ENCODE measurements at places on chromosomes 3 and 15. TPM values are rescaled to one million over a fixed set of nuclear protein-coding genes. Genes with fewer than 3 reads are reported as not detected.

- no peaks in the 10 kb centered on the region for H3K27me3 ChIP-seq
- no peak for DNase-seq
- no peaks in the 10 kb centered on the region for H3K36me3 ChIP-seq
- peaks cover 17% of the 10 kb centered on the region for H3K4me1 ChIP-seq
Measured at GRCh38 chr15:96087180-96087884, 243.2 kb upstream of the NR2F2 start.

CCDC39 gene
- not detected for total RNA-seq

IL16 gene
- total RNA-seq, result 0.18 TPM

- no peak for DNase-seq
- H3K27me3 ChIP-seq, result no peaks in the 10 kb centered on the region
- H3K36me3 ChIP-seq, result no peaks in the 10 kb centered on the region
- no peak overlapping the region for H3K4me3 ChIP-seq
- H3K4me1 ChIP-seq, result no peaks in the 10 kb centered on the region
Measured at GRCh38 chr3:156497326-156497725, 57.6 kb downstream of the SSR3 start.

CAND2 gene
- total RNA-seq, result 4.9 TPM

GRCh38 chr3:126494204-126494969 is 18.7 kb upstream of the ZXDC start:
- H3K27ac ChIP-seq, result no peak overlapping the region
- H3K36me3 ChIP-seq, result no peaks in the 10 kb centered on the region

DNA sequence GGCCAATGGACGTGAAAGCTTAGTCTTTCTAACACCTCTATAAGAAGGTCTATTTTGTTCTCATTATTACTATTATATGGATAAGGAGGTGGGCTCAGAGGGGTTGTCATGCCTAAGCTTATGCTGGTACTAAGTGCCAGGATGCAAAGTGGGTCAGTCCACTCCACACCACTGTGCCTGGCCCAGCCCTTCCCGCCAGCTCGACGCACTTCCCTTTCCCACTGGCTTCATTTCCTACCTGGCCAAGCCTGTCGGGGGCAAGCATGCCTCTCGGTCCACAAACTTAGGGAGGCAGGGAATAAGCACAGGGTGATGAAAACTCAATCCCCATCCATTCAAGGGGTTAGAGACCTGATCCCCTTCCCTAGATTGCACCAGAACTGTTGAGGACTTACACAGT is 5.9 kb upstream of the SYNM start:
- H3K27me3 ChIP-seq, result no peaks in the 10 kb centered on the region
- H3K27ac ChIP-seq, result no peak overlapping the region
- DNase-seq, result no peak
- no peak overlapping the region for H3K4me3 ChIP-seq
- no peaks in the 10 kb centered on the region for H3K36me3 ChIP-seq
- peaks cover 20% of the 10 kb centered on the region for H3K4me1 ChIP-seq

USP50 gene
- not detected for total RNA-seq

- H3K27me3 ChIP-seq, result no peaks in the 10 kb centered on the region
- DNase-seq, result no peak
- no peaks in the 10 kb centered on the region for H3K4me1 ChIP-seq
- H3K27ac ChIP-seq, result no peak overlapping the region
- H3K4me3 ChIP-seq, result no peak overlapping the region
- H3K36me3 ChIP-seq, result no peaks in the 10 kb centered on the region
Measured at GRCh38 chr3:41277790-41278465, 78.6 kb downstream of the CTNNB1 start.

- no peaks in the 10 kb centered on the region for H3K4me1 ChIP-seq
- H3K4me3 ChIP-seq, result no peak overlapping the region
- no peaks in the 10 kb centered on the region for H3K36me3 ChIP-seq
- no peak overlapping the region for H3K27ac ChIP-seq
- DNase-seq, result no peak
- no peaks in the 10 kb centered on the region for H3K27me3 ChIP-seq
Measured at GRCh38 chr3:74808506-74809275, 194.2 kb upstream of the CNTN3 start.

DNA sequence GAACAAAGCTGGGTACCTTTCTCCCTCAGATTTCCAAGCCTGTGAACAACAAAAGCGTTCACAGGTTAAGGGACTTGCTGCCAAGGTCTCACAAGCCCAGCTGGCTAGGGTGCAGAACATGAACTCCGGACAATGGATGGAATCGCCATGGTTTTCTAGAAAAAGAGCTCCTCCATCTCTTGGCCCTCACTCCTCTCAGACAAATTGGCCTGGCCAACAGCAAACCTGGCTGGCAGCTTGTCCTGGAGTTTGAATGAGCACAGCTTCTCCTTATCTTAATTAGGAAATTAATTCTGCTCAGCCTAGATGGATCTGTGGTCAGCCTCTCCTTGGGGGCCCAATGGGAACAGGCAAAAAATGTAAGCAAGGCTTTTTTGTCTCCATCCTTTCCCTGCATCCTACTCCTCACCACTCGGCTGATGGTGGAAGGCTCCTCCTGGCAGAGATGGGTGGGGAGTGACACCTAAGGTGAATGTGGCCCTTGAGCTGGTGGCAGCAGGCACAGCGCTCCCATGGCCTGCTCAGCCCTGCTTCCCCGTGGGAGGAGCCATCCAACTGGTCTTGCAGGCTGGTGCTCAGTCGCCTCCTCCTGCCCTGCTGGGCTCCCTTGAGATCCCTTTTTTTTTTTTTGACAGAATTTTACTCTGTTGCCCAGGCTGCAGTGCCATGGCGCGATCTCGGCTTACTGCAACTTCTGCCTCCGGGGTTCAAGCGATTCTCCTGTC is 5.8 kb downstream of the KLHL25 start:
- no peak for DNase-seq
- no peaks in the 10 kb centered on the region for H3K36me3 ChIP-seq
- peaks cover 18% of the 10 kb centered on the region for H3K4me1 ChIP-seq

DNA sequence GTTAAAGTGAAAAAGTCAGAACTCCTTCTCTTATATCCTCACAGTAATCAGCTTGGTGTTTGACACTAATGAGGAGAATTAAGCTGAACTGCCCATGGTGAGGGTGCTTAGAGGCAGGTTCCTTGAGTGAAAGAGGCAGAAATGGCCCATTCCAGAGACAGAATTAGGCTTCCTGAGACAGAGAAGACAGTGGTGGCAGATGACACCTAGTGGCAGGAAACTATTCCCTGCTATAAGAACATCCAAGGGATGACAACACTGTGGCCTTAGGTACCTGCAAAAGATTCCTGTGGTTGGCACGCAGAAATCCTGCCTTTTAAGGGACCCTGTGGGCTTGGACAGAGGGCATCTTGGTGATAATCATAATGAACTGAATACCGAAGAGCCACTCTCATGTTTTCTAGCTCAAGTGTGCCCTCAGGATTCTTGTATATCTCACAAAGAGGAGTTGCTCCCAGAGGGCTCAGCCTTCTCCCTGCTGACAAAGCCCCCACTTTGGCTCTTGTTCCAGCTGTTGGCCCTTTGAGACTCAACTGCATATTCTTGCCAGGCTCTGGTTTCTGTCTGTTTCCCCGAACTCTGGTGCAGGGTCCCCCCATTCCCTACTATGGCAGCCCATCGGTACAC is 56.0 kb downstream of the KBTBD12 start:
- H3K4me3 ChIP-seq, result no peak overlapping the region
- 0 out of 2 replicates have a peak, but pooled peaks cover 4% of the 10 kb centered on the region for H3K27me3 ChIP-seq
- H3K36me3 ChIP-seq, result no peaks in the 10 kb centered on the region
- no peaks in the 10 kb centered on the region for H3K4me1 ChIP-seq
- DNase-seq, result peak; percentile 76

TGM5 gene
- total RNA-seq, result not detected

SST gene
- not detected for total RNA-seq

DNA sequence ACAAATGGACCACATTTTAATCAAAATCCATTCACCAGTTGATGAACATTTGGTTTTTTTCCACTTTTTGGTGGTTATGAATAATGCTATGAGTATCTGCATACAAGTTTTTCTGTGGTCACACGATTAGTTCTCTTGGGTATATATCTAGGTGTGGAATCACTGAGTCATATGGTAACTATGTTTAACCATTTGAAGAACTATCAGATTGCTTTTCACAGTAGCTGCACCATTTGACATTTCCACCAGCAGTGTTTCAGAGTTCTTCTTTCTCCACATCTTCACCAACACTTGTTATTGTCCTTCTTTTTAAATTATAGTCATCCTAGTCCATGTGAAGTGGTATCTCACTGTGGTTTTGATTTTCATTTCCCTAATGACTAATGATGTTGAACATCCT is 33.3 kb upstream of the ATG7 start:
- H3K27me3 ChIP-seq, result no peaks in the 10 kb centered on the region
- no peak overlapping the region for H3K27ac ChIP-seq
- no peak overlapping the region for H3K4me3 ChIP-seq
- H3K36me3 ChIP-seq, result no peaks in the 10 kb centered on the region

GRCh38 chr3:48507256-48508061 is 3.5 kb upstream of the SHISA5 start:
- DNase-seq, result peak; percentile 94
- H3K27ac ChIP-seq, result no peak overlapping the region
- no peak overlapping the region for H3K4me3 ChIP-seq
- no peaks in the 10 kb centered on the region for H3K27me3 ChIP-seq
- peaks cover 8% of the 10 kb centered on the region for H3K4me1 ChIP-seq
- no peaks in the 10 kb centered on the region for H3K36me3 ChIP-seq

GOLGA6D gene
- not detected for total RNA-seq

DNA sequence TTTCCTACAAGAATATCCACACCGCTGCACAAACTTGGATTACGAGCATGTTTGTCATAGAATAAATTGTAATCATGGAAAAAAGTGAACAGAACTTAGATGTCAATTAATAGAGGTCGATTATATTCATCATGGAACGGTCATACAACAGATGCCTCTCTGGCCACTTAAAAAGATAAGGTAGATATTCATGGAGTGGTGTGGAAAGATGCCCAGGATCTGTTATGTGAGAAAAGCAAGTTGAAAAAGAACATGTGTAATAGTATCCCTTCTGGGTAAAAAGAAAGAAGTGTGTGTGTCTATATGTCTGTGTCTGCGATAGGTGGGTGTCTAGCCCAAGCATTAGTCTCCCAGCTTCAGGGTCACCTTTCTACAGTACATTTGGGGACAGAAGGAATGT is 113.3 kb downstream of the ANP32A start:
- no peak overlapping the region for H3K27ac ChIP-seq
- H3K36me3 ChIP-seq, result no peaks in the 10 kb centered on the region
- H3K4me1 ChIP-seq, result no peaks in the 10 kb centered on the region
- DNase-seq, result no peak
- 0 out of 2 replicates have a peak, but pooled peaks cover under 1% of the 10 kb centered on the region for H3K27me3 ChIP-seq

DNA sequence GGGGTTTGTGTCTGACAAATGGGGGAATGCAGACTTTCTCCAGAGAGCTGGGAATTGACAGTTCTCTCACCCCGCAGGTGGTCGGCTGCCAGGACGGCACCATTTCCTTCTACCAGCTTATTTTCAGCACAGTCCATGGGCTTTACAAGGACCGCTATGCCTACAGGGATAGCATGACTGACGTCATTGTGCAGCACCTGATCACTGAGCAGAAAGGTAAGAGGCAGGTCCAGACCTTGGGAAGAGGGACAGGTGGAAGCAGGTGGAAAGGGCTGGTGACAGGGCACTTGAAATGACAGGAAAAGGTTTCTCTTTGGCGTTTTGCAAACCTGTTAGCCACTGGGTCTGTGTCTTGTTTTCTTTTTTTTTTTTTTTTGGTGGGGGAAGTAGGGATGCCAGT is 36.6 kb downstream of the IFT122 start:
- peaks cover 5% of the 10 kb centered on the region for H3K36me3 ChIP-seq
- H3K27me3 ChIP-seq, result no peaks in the 10 kb centered on the region
- H3K4me3 ChIP-seq, result no peak overlapping the region

HEG1 gene
- total RNA-seq, result 23.3 TPM

GRCh38 chr15:52278636-52279367 is 16.8 kb downstream of the MYO5C start:
- no peaks in the 10 kb centered on the region for H3K27me3 ChIP-seq
- DNase-seq, result no peak
- no peaks in the 10 kb centered on the region for H3K36me3 ChIP-seq

TRIM59 gene
- total RNA-seq, result 39.9 TPM

- H3K4me1 ChIP-seq, result no peaks in the 10 kb centered on the region
- no peak overlapping the region for H3K4me3 ChIP-seq
- no peak overlapping the region for H3K27ac ChIP-seq
- H3K27me3 ChIP-seq, result no peaks in the 10 kb centered on the region
Measured at GRCh38 chr3:63051920-63052319, 176.7 kb upstream of the CADPS start.

GRCh38 chr3:107224026-107224596 is 153.1 kb upstream of the CCDC54 start:
- H3K27me3 ChIP-seq, result no peaks in the 10 kb centered on the region
- H3K36me3 ChIP-seq, result no peaks in the 10 kb centered on the region
- peaks cover 18% of the 10 kb centered on the region for H3K4me1 ChIP-seq
- H3K4me3 ChIP-seq, result no peak overlapping the region

DNA sequence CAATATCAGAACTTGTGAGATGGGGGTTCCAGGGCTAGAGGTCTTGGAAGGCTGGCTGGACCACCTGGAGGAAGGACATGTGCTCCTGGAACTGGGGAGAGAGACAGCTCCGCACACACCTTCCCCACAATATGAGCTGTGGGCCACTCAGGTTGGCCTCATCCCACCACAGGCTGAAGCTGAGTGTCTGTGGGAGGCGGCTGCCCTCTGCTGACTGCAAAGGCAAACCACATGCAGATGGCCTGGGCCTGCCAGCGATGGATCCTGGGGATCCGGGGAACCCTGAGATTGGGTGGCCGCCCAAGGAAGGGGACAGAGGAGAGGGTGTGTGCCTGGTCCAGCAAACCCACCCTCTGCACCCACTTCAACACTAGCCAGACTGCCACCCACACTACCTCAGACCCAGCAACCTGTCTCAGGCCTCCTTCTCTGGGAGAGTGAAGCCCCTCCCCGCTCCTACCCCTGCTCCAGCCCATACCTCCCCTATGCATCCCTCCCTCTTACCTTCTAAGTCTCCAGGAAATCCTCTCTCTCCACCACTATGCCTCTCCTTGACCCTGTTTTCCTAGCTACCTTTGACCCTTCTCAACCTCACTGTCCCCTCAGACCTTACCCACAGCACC is 44.8 kb downstream of the CYP11A1 start:
- DNase-seq, result peak; percentile 83
- no peak overlapping the region for H3K4me3 ChIP-seq
- no peak overlapping the region for H3K27ac ChIP-seq
- H3K4me1 ChIP-seq, result peaks cover 18% of the 10 kb centered on the region
- no peaks in the 10 kb centered on the region for H3K27me3 ChIP-seq
